H4 (cell line): ENCODE measurements at places on chromosomes 3 and 15.

DNA sequence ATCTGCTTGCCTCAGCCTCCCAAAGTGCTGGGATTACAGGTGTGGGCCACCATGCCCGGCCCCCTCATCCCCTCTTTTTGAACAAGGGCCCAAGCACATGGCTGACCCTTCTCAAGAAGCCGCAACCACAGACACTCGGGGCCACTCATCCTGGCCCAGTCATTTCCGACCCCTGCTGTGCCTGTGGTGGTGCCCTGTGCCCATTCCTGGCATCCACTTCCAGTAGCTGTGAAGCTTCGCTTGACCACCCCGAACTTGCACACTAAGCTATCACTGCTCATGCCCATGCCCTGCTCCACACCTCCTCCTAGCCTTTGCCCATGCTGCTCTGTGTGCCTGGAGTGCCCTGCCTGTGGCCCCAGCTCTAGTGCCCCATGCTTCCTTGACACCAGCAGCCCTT lies 8.3 kb downstream of the TMEM44 start:
- no peak for DNase-seq

DNA sequence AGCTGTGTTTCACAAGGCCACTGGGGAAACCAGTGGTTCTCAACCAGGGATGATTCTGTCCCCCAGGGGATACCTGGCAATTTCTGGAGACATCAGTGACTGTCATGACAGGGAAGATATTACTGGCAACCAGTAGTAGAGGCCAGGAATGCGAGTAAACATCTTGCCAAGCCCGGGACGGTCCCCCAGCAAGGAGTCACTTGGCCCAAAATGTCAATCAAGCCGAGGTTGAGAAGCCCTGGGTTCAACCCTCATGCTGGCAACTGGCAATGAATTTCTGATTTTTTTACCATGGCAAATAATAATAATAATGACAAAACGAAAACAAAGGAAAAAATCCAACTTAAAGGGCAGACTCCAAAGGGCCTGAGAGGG lies 65.5 kb upstream of the RPL32 start:
- no peak for DNase-seq

DNA sequence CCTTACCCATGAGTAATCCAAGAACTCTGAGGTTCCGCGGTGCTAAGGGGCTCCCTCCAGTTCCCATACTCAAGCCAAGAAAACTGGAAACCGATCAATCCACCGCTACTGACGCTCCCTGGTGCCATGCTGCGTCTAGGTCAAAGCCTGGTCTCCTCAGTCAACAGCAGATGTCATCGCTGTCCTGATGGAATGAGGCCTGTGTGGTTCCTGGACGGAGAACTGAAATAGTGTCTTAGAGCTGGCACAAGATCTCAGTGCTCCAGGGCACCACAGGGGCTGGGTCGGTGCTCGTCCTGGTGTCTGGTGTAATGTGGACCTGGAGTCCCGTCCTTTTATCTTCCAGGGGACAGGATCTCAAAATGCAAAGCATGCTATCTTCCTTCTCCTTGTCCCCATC lies 373.9 kb upstream of the CFAP20DC start:
- no peak for DNase-seq

DNA sequence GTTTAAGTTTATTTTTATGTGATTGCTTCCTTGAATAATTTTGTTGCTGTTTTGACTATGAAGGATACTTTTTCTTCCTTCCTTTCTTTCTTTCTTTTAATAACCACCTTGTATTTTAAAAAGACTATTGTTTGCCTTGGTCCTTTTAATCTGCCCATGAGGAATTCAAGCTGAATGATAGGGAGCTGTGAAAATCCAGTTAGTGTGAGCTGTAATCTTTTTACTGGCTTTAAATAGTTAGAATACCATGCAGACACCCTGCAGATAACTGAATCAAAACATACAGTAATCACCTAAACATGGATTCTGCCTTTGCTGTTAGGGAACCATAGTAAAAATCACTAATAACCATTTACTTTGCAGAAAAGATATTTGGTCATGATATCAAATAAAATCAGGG lies 110.7 kb downstream of the RSRC1 start:
- DNase-seq, result no peak

DNA sequence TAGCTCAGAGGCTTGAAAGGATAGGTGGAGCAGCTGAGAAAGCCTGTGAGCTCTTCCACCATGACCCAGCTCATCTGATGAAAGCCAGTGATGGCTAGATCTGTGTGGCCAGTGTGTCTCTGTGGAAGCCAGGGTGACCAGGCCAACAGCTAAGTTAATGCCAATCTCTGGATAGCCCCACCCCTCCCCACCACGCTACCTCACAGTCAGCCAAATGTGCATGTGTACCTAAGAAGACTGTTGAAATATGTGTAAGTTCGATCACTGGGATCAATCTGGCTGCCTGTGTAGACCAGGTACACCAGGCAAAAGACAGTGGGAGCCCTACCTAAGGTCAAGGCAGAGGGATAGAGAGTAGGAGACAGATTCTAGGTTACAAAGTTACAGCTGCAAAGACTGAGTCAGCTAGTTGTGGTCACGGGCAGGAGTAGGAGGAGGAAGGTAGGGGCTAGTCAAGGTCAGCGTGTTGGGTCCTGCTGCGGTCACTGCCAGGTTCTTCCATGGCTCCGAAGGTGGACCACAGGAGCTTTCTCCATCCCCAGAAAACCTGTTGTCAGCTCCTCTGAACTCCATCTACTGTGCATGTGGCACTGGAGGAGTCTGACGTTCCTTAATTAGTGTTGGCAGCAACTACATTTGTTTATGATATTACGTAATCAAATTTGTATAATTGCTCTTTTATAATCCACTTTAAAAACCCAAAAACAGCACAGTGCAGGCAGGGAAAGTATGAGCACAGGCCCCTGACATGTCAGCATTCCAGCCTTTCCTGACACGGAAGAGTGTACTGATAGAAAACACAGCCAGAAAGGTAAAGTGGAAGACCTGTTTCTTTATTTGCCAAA lies 318.0 kb downstream of the CLSTN2 start:
- DNase-seq, result no peak
